Panc1 (cell line): ENCODE measurements at places on chromosomes 3 and 15. TPM values are rescaled to one million over a fixed set of nuclear protein-coding genes. Genes with fewer than 3 reads are reported as not detected.

DNA sequence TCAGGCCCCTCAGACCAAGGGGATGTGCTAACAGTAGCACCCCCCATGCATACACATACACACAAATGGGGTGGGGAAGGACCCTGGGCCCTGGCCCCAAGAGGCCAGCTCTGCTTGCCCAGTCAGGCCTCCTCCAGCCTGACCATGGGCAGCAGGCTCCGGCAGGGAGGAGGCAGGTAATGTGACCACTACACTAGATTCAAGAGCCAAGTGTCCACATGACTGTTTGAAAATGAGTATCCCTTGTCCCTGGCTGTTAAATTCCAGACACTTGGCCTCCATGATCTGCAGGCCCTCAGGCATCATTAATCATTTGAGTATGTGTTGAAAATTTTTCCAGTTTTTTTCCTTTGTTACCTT lies 13.9 kb upstream of the GNAI2 start:
- H3K27ac ChIP-seq, result no peak overlapping the region
- no peaks in the 10 kb centered on the region for H3K36me3 ChIP-seq
- no peaks in the 10 kb centered on the region for H3K27me3 ChIP-seq
- no peaks in the 10 kb centered on the region for H3K4me1 ChIP-seq

DNA sequence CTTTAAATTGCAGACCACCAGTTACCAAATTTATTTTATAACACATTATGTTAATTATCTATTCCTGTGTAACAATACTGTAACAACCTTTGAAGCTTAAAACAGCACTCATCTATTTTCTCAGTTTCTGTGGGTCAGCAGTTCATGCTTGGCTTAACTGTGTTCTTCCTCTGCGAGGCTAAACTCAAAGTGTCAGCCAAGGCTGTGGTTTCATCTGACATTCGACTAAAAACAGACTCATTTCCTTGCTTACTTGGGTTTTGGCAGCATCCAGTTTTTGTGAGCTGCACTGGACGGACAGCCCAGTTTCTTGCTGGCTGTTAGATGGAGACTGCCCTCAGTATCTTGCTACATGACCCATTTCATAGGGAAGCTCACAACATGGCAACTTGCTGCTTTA lies 247.3 kb upstream of the KCNH8 start:
- no peak overlapping the region for H3K27ac ChIP-seq
- no peaks in the 10 kb centered on the region for H3K4me1 ChIP-seq
- no peak overlapping the region for H3K4me3 ChIP-seq
- no peaks in the 10 kb centered on the region for H3K36me3 ChIP-seq
- DNase-seq, result no peak
- H3K27me3 ChIP-seq, result no peaks in the 10 kb centered on the region

GRCh38 chr15:94353488-94353820 lies 122.1 kb downstream of the MCTP2 start:
- no peaks in the 10 kb centered on the region for H3K4me1 ChIP-seq
- no peak overlapping the region for H3K27ac ChIP-seq
- DNase-seq, result no peak
- H3K27me3 ChIP-seq, result no peaks in the 10 kb centered on the region

GRCh38 chr3:197465996-197466549 lies 89.7 kb downstream of the BDH1 start:
- no peak overlapping the region for H3K4me3 ChIP-seq
- H3K27ac ChIP-seq, result peak overlapping the region; percentile 53

GRCh38 chr3:181313335-181313734 lies 323.8 kb upstream of the DNAJC19 start:
- DNase-seq, result no peak
- H3K4me3 ChIP-seq, result no peak overlapping the region
- no peaks in the 10 kb centered on the region for H3K4me1 ChIP-seq
- H3K27ac ChIP-seq, result no peak overlapping the region
- no peaks in the 10 kb centered on the region for H3K36me3 ChIP-seq
- no peaks in the 10 kb centered on the region; the same call in 1 of the 2 replicates for H3K27me3 ChIP-seq

CHRFAM7A gene
- total RNA-seq, result 11.5 TPM
